T-cell (primary cell): ENCODE measurements at places on chromosomes 11 and 22. TPM values are rescaled to one million over a fixed set of nuclear protein-coding genes. Genes with fewer than 3 reads are reported as not detected.

The SART1 gene
- total RNA-seq: 85.6 TPM

The RTN4R gene
- 4.1 TPM for total RNA-seq

The OR8D4 gene
- not detected for total RNA-seq

The KRTAP5-7 gene
- total RNA-seq: not detected

The DTX4 gene
- total RNA-seq: 3.0 TPM

The DCDC1 gene
- total RNA-seq: 0.09 TPM

The TESMIN gene
- total RNA-seq: 7.1 TPM

The LDLRAD3 gene
- total RNA-seq: 0.18 TPM

The OR52H1 gene
- total RNA-seq: not detected

DNA sequence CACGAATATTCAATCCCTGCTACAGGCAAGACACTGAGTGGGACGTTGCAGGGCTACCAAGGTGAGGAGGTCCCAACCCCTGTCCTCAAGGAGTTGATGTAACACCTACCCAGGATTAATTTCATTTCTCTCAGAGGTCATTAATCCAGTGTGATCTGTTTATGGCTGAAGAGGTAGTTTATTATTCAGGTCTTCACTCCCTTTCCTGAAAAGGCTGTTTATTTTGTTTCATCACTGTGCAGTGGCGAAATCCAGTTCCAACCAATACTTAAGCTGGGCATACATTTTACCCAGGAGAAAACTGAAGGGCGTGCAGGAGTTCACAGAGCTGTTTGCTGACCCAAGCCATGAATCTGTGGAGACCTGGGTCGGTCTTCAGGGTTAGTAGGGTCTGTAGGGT lies 2.7 kb upstream of the PTPRJ start:
- no peaks in the 10 kb centered on the region for H3K27me3 ChIP-seq
- H3K4me1 ChIP-seq: peaks cover 18% of the 10 kb centered on the region
- no peak overlapping the region for H3K27ac ChIP-seq
- H3K4me3 ChIP-seq: no peak overlapping the region
- DNase-seq: no peak

DNA sequence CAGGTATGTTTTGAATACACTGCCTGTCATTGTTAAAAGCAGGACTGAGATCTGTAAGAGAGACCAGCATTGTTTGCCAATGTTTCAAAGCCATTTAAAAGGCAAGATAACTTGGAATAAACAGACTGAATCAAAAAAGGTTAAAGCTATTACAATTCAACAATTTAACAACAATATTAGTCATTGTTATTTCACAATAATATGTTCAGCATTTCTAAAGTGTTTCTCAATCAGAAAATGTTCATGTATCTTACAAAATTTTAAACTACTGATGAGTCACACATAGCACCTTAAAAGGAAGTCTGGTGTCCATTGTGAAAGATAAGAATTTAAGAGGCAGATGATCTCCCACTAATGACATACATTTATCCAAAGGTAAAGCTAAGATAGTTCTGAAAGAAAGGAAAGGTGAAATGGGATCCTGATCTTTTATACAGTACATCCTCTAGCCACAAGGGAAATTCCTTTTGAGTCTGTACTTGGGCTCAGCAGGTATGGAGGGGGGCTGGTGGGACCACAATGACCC lies 79.7 kb downstream of the MAML2 start:
- H3K4me1 ChIP-seq: peaks cover 53% of the 10 kb centered on the region
- DNase-seq: no peak
- H3K27ac ChIP-seq: no peak overlapping the region
- H3K4me3 ChIP-seq: no peak overlapping the region

DNA sequence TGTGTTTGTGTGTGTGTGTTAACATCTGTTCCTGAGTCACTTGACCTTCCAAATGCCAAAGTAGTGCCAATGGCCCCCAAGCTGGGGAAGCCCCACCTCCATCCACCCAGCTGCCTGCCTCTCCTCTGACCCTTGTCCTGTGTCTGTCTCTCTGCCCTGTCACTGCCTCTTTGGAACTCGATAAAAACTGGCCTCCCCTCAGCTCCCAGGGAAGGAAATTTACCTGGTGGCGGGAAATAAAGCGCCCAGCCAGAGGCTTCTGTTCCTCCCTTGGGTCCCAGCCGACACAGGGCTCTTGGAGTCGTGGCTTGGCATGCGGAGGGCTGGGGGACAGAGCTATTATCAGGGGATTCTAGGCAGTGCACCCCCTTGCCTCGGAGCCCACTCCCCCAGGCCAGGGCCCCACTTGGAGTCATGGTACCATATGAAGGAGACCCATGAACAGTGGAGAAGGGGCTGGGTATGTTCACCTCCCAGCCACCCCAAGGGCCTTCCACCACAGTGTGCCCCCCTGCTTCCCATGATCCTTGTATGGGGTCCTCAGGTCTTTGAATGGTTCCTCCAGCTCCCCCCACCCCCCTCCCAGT lies 6.2 kb downstream of the KCNC1 start:
- H3K4me3 ChIP-seq: no peak overlapping the region
- H3K27ac ChIP-seq: no peak overlapping the region
- DNase-seq: no peak
- peaks cover 75% of the 10 kb centered on the region for H3K27me3 ChIP-seq
- H3K4me1 ChIP-seq: no peaks in the 10 kb centered on the region
- no peaks in the 10 kb centered on the region for H3K36me3 ChIP-seq

GRCh38 chr11:69509846-69510390 lies 28.5 kb downstream of the LINC01488 start:
- no peak for DNase-seq
- no peak overlapping the region for H3K4me3 ChIP-seq
- H3K27ac ChIP-seq: no peak overlapping the region
- H3K27me3 ChIP-seq: no peaks in the 10 kb centered on the region
- no peaks in the 10 kb centered on the region for H3K36me3 ChIP-seq

- DNase-seq: no peak
- no peaks in the 10 kb centered on the region for H3K4me1 ChIP-seq
- H3K36me3 ChIP-seq: no peaks in the 10 kb centered on the region
- no peaks in the 10 kb centered on the region for H3K27me3 ChIP-seq
- H3K4me3 ChIP-seq: no peak overlapping the region
Measured at GRCh38 chr11:73206801-73207200, 11.3 kb upstream of the P2RY2 start.

GRCh38 chr11:58546841-58547240 lies 28.8 kb downstream of the LPXN start:
- no peak overlapping the region for H3K4me3 ChIP-seq
- H3K27ac ChIP-seq: no peak overlapping the region
- no peak for DNase-seq
- H3K27me3 ChIP-seq: no peaks in the 10 kb centered on the region
- peaks cover 88% of the 10 kb centered on the region for H3K36me3 ChIP-seq

DNA sequence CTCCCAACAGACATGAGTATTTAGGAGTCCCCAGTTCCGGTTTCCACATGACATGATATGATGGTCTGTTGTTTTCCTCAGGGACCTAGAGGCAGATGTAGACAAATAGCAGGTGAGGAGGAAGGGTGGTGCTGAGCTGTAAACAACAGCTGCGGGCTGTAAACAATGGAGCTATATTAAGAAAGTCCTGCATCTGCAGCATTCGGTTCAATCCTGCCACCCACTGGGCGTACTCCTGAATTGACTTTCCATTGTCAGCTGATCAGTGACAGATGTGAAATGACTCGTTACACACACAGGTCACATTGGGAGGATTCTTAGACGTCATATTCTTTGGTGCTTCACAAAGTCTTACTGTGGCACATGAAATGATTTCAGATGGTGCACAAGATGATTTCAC lies 26.8 kb upstream of the RAG1 start:
- H3K27me3 ChIP-seq: no peaks in the 10 kb centered on the region
- H3K27ac ChIP-seq: no peak overlapping the region
- H3K4me1 ChIP-seq: no peaks in the 10 kb centered on the region
- H3K36me3 ChIP-seq: no peaks in the 10 kb centered on the region
- no peak for DNase-seq

DNA sequence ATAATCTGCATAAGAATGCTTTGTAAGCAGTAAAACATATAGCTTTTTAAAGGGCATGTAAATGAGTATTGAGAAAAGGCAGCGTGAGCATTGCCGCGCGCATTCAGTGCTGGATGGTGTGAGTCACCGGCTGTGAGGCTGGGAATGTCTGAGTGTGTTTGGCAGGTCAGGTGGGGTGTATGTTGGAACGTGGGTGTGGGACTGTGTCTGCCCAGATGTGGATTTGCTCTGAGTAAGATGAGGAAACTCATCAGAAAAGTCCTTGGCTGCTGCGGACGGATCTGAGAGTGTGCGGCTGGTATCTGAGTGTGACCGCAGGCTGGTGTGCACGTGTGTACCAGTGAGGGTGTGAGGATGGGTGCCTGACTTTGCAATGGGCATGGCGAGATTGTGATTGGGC lies 66.2 kb upstream of the NECTIN1 start:
- no peak overlapping the region for H3K27ac ChIP-seq
- no peaks in the 10 kb centered on the region for H3K4me1 ChIP-seq
- no peaks in the 10 kb centered on the region for H3K27me3 ChIP-seq
- H3K36me3 ChIP-seq: no peaks in the 10 kb centered on the region
- DNase-seq: no peak
- no peak overlapping the region for H3K4me3 ChIP-seq

DNA sequence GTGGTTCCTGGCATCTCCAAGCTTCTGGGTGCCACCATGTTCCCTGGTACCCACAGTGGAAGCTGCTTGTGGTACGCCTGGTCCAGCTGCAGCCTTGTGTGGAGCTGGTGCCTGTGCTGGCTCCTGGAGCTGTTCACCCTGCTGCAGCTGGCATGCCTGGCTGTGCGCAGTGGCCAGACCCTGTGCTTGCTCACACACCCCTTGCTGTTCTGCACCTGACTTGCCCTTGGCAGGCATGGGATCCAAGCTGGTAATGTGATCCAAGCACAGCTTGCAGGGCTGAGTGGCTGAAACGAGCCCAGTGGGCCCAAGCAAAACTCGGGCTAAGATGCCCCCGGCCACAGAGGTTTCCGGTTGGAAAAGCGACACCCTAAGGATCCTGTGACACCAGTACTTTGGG lies 104.7 kb upstream of the CLMP start:
- no peak for DNase-seq
- H3K4me3 ChIP-seq: no peak overlapping the region
- H3K27me3 ChIP-seq: peaks cover 4% of the 10 kb centered on the region
- peaks cover 9% of the 10 kb centered on the region for H3K4me1 ChIP-seq
- H3K36me3 ChIP-seq: no peaks in the 10 kb centered on the region

DNA sequence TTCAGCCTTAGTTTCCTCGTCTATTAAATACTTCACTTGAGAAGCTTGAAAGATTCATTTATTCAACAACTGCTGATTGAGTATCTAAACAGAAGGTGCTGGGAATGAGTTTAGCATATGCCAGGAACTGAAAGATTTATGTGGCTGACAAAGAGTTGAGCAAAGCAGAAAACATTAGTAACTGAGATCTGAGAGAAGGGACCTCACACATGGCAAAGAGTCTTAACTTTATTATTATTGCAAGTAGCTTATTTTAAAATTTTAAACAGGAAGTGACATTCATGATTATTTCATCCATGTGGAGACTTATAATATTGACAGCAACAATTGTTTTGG lies 133.6 kb downstream of the CASP12 start:
- no peaks in the 10 kb centered on the region for H3K4me1 ChIP-seq
- no peak overlapping the region for H3K27ac ChIP-seq
- no peaks in the 10 kb centered on the region for H3K36me3 ChIP-seq

- no peaks in the 10 kb centered on the region for H3K36me3 ChIP-seq
- H3K27me3 ChIP-seq: peaks cover 2% of the 10 kb centered on the region
- DNase-seq: no peak
- no peak overlapping the region for H3K4me3 ChIP-seq
Measured at GRCh38 chr11:79049741-79050179, 391.1 kb downstream of the TENM4 start.

DNA sequence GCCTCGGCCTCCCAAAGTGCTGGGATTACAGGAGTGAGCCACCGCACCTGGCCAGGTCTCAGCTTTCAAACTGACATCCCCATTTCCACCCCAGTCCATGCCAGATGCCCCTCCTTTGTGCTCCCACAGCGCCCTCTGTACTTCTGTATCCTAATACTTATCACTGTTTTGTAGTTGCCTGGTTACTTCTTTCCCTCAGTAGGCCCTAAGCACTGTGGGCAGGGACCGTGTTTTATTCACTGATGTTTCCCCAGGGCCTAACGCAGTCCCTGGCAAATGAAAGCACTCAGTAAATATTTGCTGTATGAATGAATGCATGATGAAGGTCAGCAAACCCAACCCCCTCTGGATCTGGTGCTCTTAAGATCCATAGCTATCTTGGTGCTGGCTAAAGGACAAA lies 2.2 kb upstream of the TRIM3 start:
- no peak overlapping the region for H3K27ac ChIP-seq
- H3K27me3 ChIP-seq: no peaks in the 10 kb centered on the region
- H3K4me3 ChIP-seq: no peak overlapping the region
- DNase-seq: no peak

GRCh38 chr11:35968386-35969088 lies 24.7 kb downstream of the LDLRAD3 start:
- no peak overlapping the region for H3K4me3 ChIP-seq
- H3K36me3 ChIP-seq: no peaks in the 10 kb centered on the region
- H3K4me1 ChIP-seq: no peaks in the 10 kb centered on the region
- H3K27me3 ChIP-seq: peaks cover 6% of the 10 kb centered on the region
- H3K27ac ChIP-seq: no peak overlapping the region

DNA sequence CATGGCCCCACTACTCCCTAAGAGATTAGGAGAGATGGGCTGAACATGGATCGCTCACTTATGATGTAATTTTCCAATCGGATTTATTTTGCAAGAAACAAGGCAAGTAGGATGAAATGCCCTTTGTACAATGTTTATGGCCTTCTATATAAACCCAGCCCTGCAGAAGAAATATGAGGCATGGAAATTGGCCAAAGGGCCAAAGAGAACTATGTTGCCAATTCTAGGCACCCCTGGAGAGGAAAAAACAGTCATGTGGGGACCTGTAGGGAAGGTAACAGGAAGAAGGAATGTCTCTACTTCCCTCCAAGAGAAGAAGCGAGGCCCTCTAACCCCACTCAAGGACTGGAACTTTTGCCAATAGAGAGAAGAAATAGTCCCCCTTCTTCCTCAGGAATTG lies 54.4 kb downstream of the RCN1 start:
- no peak overlapping the region for H3K27ac ChIP-seq
- DNase-seq: no peak
- no peaks in the 10 kb centered on the region for H3K4me1 ChIP-seq
- H3K4me3 ChIP-seq: no peak overlapping the region
- no peaks in the 10 kb centered on the region for H3K27me3 ChIP-seq

DNA sequence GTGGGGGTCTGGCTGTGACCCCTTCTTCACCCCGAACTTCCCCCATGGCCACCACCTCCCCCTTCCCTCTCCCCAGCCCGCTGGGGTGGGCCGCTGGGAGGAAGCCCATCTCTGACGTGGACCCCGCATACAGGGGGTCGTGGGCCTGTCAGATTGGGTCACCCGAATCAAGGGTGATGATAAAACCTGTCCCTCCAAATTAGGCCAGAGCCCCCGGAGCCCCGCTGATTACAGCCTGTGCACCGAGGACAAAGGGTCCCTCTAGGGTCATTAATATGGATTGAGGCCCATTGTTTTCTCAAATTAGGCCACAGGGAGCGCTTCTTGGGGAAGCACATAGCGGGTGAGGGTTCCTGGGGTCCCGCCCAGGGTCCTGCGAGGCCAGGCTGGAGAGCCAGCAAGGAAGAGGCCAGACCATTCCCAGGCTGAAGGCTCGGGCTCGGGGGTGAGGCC lies 4.9 kb upstream of the LINC01488 start:
- DNase-seq: no peak
- no peaks in the 10 kb centered on the region for H3K27me3 ChIP-seq
- no peak overlapping the region for H3K4me3 ChIP-seq
- no peaks in the 10 kb centered on the region for H3K4me1 ChIP-seq
- H3K36me3 ChIP-seq: no peaks in the 10 kb centered on the region

GRCh38 chr11:110759972-110760381 lies 47.7 kb upstream of the ARHGAP20 start:
- no peak for DNase-seq
- H3K27ac ChIP-seq: no peak overlapping the region
- H3K27me3 ChIP-seq: no peaks in the 10 kb centered on the region
- H3K4me1 ChIP-seq: no peaks in the 10 kb centered on the region

- DNase-seq: no peak
- H3K27me3 ChIP-seq: no peaks in the 10 kb centered on the region
- no peak overlapping the region for H3K27ac ChIP-seq
- H3K4me3 ChIP-seq: no peak overlapping the region
Measured at GRCh38 chr22:47174096-47174495, 411.6 kb downstream of the TBC1D22A start.
